ENCODE measurements at places on chromosomes 11 and 22. TPM values are rescaled to one million over a fixed set of nuclear protein-coding genes. Genes with fewer than 3 reads are reported as not detected.

- H3K36me3 ChIP-seq, result no peaks in the 10 kb centered on the region
- H3K27me3 ChIP-seq, result no peaks in the 10 kb centered on the region
- no peak for DNase-seq
- H3K4me3 ChIP-seq, result no peak overlapping the region
Measured at GRCh38 chr11:92916299-92916698, 53.2 kb upstream of the MTNR1B start.

The MS4A14 gene
- not detected for total RNA-seq

- no peak overlapping the region for H3K4me3 ChIP-seq
- H3K4me1 ChIP-seq, result no peaks in the 10 kb centered on the region
- H3K27me3 ChIP-seq, result no peaks in the 10 kb centered on the region
- DNase-seq, result no peak
- H3K36me3 ChIP-seq, result peaks cover 9% of the 10 kb centered on the region
Measured at GRCh38 chr22:29689206-29689879, 30.5 kb upstream of the CABP7 start.

DNA sequence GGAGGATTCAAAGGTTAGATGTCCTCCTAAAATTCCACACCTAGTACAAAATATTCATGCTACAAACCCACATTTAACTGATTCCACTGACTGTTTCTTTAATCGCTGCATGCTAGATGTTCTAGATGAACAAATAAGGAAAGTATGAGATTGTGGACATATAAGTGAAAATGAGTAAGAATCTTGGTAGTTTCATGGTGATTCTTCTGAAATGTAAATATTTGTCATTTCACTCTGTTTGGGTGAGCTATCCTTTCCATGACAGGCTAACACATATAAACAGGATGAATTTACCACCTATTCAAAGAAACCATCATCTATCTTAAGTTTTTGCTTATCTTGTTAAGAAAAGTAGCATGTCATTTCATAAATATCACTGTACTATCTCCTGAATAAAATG lies 14.8 kb downstream of the OR5B3 start:
- no peak overlapping the region for H3K27ac ChIP-seq
- no peaks in the 10 kb centered on the region for H3K36me3 ChIP-seq
- no peak for DNase-seq
- H3K4me3 ChIP-seq, result no peak overlapping the region

- H3K27ac ChIP-seq, result no peak overlapping the region
- no peaks in the 10 kb centered on the region for H3K4me1 ChIP-seq
- no peak for DNase-seq
- H3K36me3 ChIP-seq, result no peaks in the 10 kb centered on the region
Measured at GRCh38 chr11:100445231-100445735, 241.8 kb upstream of the ARHGAP42 start.

GRCh38 chr11:104462341-104462740 lies 298.4 kb upstream of the PDGFD start:
- peaks cover under 1% of the 10 kb centered on the region for H3K27me3 ChIP-seq
- H3K4me1 ChIP-seq, result no peaks in the 10 kb centered on the region
- no peak overlapping the region for H3K27ac ChIP-seq
- H3K4me3 ChIP-seq, result no peak overlapping the region

GRCh38 chr11:45333001-45333971 lies 47.1 kb upstream of the SYT13 start:
- H3K27ac ChIP-seq, result no peak overlapping the region
- DNase-seq, result no peak
- H3K27me3 ChIP-seq, result no peaks in the 10 kb centered on the region
- H3K4me3 ChIP-seq, result no peak overlapping the region
- no peaks in the 10 kb centered on the region for H3K4me1 ChIP-seq

- H3K4me1 ChIP-seq, result peaks cover 7% of the 10 kb centered on the region
- no peak overlapping the region for H3K27ac ChIP-seq
- H3K4me3 ChIP-seq, result no peak overlapping the region
- peaks cover 13% of the 10 kb centered on the region for H3K27me3 ChIP-seq
- no peaks in the 10 kb centered on the region for H3K36me3 ChIP-seq
Measured at GRCh38 chr11:60776167-60776566, 9.0 kb upstream of the MS4A10 start.

GRCh38 chr11:104015649-104016415 lies 20.6 kb upstream of the DDI1 start:
- no peaks in the 10 kb centered on the region for H3K4me1 ChIP-seq
- H3K27me3 ChIP-seq, result no peaks in the 10 kb centered on the region
- H3K27ac ChIP-seq, result no peak overlapping the region
- no peak overlapping the region for H3K4me3 ChIP-seq

- peaks cover 7% of the 10 kb centered on the region for H3K4me1 ChIP-seq
- peaks cover 2% of the 10 kb centered on the region for H3K36me3 ChIP-seq
- no peak overlapping the region for H3K4me3 ChIP-seq
- H3K27me3 ChIP-seq, result peaks cover 28% of the 10 kb centered on the region
- DNase-seq, result peak; percentile 70
Measured at GRCh38 chr22:38973289-38974169, 8.6 kb upstream of the APOBEC3B start.

GRCh38 chr11:64536396-64536941 lies 54.6 kb upstream of the SLC22A12 start:
- peaks cover 10% of the 10 kb centered on the region for H3K27me3 ChIP-seq
- peaks cover 2% of the 10 kb centered on the region for H3K4me1 ChIP-seq
- H3K36me3 ChIP-seq, result no peaks in the 10 kb centered on the region
- no peak for DNase-seq

The P2RX6 gene
- 0.63 TPM for total RNA-seq

The NAALADL1 gene
- 7.1 TPM for total RNA-seq

DNA sequence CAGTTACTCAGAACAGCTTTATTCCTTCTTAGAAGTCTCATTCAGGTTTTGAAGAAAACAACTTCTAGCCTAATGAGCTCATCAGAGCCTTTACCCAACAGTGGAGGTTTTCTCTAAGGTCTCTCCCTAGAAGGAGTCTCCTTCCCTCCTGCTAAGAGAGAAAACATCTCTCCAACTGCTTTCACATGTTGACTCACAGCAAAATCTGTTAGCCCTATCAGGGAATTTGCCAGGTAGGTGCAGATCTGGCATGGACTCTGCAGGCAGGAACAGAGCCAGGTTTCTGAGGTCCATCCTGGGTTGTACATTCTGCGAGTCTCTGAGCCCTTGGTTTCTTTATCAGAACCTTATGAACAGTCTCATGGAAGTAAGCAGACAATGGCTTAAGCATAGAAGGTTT lies 214.4 kb downstream of the HIPK3 start:
- no peaks in the 10 kb centered on the region for H3K4me1 ChIP-seq
- H3K27ac ChIP-seq, result no peak overlapping the region
- H3K4me3 ChIP-seq, result no peak overlapping the region
- peaks cover 3% of the 10 kb centered on the region for H3K27me3 ChIP-seq

GRCh38 chr22:49855251-49855911 lies 1.7 kb downstream of the ZBED4 start:
- peak overlapping the region; percentile 97 for H3K4me3 ChIP-seq
- no peak for DNase-seq
- peaks cover 21% of the 10 kb centered on the region for H3K36me3 ChIP-seq
- peaks cover 48% of the 10 kb centered on the region for H3K4me1 ChIP-seq
- peak overlapping the region; percentile 93 for H3K27ac ChIP-seq

The APOA5 gene
- not detected for total RNA-seq

The FAM111B gene
- 69.0 TPM for total RNA-seq

DNA sequence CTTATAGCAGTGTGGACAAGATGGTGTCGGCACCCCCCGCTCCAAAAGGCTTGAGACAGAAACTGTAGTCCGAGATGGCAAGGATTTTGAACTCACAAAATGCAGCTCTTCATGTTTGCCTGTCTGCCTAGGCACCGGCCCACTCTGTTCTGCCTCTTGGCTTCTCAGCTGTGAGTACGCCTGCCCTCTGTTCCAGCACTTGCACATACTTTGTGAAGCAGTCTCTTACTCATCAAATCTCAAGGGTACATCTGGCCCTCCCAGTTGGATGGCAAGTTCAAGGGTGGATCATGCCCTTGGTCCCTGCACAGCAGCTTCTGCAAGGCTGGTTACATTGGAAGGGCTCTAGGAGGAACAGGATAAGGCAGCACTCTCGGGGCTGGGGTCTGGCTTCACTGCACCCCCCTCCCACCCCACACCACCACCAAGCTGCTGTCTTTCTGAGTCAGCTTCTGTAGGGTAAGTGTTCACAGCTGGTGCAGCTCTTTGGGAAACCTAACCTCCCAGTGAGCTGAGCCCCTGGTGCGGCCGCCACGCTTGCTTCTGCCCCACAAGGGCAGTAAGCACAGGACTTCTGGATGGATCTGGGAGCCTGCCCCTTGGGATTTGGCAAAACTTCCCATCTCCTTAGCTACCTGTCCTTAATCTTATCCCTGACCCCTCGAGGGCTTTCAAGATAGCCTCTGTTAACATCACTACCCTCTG lies 37.2 kb downstream of the FAM83F start:
- peaks cover 26% of the 10 kb centered on the region for H3K4me1 ChIP-seq
- no peak for DNase-seq
- H3K27me3 ChIP-seq, result no peaks in the 10 kb centered on the region
- no peaks in the 10 kb centered on the region for H3K36me3 ChIP-seq
- H3K4me3 ChIP-seq, result no peak overlapping the region

The KCNQ1 gene
- 26.0 TPM for total RNA-seq

- peaks cover 12% of the 10 kb centered on the region for H3K36me3 ChIP-seq
- H3K4me1 ChIP-seq, result peaks cover 30% of the 10 kb centered on the region
- H3K27ac ChIP-seq, result no peak overlapping the region
- peaks cover 6% of the 10 kb centered on the region for H3K27me3 ChIP-seq
Measured at GRCh38 chr11:116791002-116791812, 472 bp downstream of the APOA5 start.

- no peak overlapping the region for H3K4me3 ChIP-seq
- DNase-seq, result no peak
Measured at GRCh38 chr22:50434849-50435248, 40.0 kb downstream of the SBF1 start.

DNA sequence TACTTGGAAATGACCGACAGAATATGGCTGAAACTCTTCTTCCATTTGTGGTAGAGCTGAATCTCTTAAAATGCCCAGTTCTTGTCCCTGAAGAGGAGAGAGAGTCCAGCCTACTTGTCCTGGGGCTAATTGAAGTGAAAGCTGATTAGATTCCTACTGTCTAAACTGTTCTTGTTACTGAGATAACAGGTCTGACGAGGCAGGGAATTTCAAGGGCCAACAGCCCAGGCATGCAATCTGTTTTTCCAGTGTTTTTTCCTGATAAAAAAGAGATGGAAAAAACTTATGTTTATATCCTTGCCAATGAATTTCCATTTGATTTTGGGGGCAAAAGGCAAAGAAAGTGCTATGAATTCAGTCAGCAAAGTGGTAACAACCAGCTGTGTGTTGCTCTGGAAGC lies 195.5 kb downstream of the ETS1 start:
- DNase-seq, result no peak
- peaks cover 4% of the 10 kb centered on the region for H3K4me1 ChIP-seq
- no peaks in the 10 kb centered on the region for H3K36me3 ChIP-seq
- no peaks in the 10 kb centered on the region for H3K27me3 ChIP-seq

The SCN4B gene
- 0.05 TPM for total RNA-seq

DNA sequence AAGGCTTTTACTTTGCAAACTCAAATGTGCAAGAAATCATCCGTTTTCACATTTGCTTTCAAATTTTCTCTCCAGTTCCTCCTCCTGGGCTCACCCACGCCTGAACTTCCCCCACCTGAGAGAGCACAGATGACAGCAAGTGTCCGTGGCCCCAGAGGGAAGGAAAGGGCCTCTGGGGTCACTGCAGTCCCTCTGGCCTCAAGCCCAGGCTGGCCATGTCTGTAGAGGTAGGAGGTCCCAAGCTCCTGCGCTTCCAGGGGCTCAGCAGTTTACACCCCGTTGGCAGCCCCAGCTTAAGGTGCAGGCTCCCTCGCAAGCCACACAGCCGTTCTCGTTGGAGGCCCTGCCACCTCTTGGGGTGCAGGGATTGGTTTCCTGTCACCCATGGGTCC lies 40.5 kb upstream of the PRDM11 start:
- H3K27ac ChIP-seq, result no peak overlapping the region
- peaks cover 6% of the 10 kb centered on the region for H3K27me3 ChIP-seq
- peak; percentile 12 for DNase-seq
- H3K36me3 ChIP-seq, result no peaks in the 10 kb centered on the region
- H3K4me1 ChIP-seq, result peaks cover 11% of the 10 kb centered on the region

- H3K36me3 ChIP-seq, result no peaks in the 10 kb centered on the region
- H3K27ac ChIP-seq, result no peak overlapping the region
- no peaks in the 10 kb centered on the region for H3K27me3 ChIP-seq
- DNase-seq, result no peak
Measured at GRCh38 chr11:9895006-9895405, 231.1 kb downstream of the SWAP70 start.

The BTBD18 gene
- total RNA-seq, result not detected

- no peak for DNase-seq
- H3K36me3 ChIP-seq, result no peaks in the 10 kb centered on the region
- peaks cover 3% of the 10 kb centered on the region for H3K4me1 ChIP-seq
- H3K4me3 ChIP-seq, result no peak overlapping the region
Measured at GRCh38 chr22:35392357-35392756, 7.6 kb upstream of the MCM5 start.

GRCh38 chr22:47444746-47445065 lies 682.3 kb downstream of the TBC1D22A start:
- no peaks in the 10 kb centered on the region for H3K27me3 ChIP-seq
- no peak overlapping the region for H3K4me3 ChIP-seq
- no peak overlapping the region for H3K27ac ChIP-seq
- H3K36me3 ChIP-seq, result no peaks in the 10 kb centered on the region

GRCh38 chr11:69947793-69948255 lies 128.6 kb upstream of the FGF3 start:
- no peak for DNase-seq
- no peak overlapping the region for H3K4me3 ChIP-seq
- H3K36me3 ChIP-seq, result no peaks in the 10 kb centered on the region
- H3K4me1 ChIP-seq, result no peaks in the 10 kb centered on the region
- no peak overlapping the region for H3K27ac ChIP-seq

DNA sequence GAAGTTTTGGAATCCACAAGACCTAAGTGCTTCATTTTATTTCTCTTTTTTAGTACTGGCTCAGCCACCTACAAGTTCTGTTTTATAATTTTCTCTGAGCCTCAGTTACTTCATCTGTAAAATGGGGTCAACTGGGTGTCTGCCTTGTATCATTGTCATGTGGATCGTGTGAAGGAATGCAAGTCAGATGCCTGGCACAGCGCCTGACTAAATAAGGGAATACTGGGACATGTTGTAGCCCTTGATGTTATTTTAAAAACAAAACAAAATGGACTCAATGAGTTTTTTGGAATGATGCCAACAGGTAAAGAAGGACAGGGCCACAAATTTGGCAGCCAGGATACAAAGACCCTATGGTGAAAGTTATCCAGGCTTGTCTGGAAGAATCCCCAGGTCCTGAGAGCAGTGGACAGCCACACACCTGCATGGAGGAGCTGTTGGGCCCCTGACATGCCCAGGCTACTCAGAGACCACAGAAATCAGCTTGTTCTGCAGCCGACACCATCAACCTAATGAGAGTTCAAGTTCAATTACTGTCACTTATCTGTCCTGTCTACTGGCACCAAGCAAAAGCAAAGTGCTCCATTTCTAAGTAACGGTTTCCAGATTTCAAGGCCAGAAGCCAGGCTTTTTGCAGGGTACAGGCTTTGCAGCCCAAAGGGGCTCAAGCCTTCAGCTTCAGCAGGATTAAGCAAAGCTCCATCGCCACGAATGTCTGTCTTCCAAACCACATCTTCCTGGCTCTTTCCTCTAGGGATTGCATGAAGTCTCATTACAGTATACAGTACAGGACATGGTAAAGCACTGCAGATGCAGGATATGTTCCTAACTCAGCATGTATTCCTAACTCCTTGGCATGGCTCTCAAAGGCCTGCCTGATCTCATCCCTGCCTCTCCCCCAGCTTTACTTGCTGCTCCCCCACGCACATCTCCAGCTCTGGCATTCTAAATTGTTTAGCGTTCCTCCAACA lies 18.4 kb downstream of the DKK3 start:
- no peaks in the 10 kb centered on the region for H3K4me1 ChIP-seq
- no peaks in the 10 kb centered on the region for H3K36me3 ChIP-seq
- H3K27me3 ChIP-seq, result peaks cover 13% of the 10 kb centered on the region
- H3K4me3 ChIP-seq, result no peak overlapping the region
- H3K27ac ChIP-seq, result no peak overlapping the region

- H3K27ac ChIP-seq, result no peak overlapping the region
- no peaks in the 10 kb centered on the region for H3K4me1 ChIP-seq
- H3K27me3 ChIP-seq, result peaks cover 2% of the 10 kb centered on the region
- H3K36me3 ChIP-seq, result no peaks in the 10 kb centered on the region
Measured at GRCh38 chr11:71223671-71224660, 28.4 kb downstream of the SHANK2 start.

The OR51B5 gene
- total RNA-seq, result not detected
